ENCODE measurements at places on chromosomes 1 and 21.

DNA sequence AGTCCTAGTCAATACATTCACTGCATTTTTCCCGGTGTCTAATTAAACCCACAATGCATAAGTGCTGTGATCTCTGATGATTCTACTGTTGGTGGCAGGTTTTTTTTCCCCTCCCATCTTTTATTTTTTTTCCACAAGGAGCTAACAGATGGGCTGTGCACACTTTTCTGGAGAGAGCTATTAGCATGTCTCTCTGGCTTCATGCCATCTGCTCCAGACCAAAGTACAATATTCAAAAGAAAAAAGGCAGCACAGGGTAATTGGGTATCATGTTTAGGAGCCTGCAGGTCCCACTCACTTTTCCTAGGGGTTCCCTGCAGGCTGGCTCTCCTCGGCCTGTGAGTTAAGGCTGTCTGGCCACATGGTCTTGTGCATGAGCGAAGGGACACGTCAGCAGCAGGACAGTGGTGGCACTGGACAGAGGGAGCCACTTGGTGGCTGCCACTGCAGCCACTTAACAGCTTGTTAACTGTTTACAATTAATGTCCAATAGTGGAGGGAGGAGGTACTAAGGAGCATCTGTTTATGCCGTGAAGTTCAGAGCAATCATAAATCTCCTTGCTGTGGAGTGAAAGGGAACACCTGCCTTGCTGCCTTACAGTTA, 53.5 kb upstream of the C8B start:
- DNase-seq = no peak

DNA sequence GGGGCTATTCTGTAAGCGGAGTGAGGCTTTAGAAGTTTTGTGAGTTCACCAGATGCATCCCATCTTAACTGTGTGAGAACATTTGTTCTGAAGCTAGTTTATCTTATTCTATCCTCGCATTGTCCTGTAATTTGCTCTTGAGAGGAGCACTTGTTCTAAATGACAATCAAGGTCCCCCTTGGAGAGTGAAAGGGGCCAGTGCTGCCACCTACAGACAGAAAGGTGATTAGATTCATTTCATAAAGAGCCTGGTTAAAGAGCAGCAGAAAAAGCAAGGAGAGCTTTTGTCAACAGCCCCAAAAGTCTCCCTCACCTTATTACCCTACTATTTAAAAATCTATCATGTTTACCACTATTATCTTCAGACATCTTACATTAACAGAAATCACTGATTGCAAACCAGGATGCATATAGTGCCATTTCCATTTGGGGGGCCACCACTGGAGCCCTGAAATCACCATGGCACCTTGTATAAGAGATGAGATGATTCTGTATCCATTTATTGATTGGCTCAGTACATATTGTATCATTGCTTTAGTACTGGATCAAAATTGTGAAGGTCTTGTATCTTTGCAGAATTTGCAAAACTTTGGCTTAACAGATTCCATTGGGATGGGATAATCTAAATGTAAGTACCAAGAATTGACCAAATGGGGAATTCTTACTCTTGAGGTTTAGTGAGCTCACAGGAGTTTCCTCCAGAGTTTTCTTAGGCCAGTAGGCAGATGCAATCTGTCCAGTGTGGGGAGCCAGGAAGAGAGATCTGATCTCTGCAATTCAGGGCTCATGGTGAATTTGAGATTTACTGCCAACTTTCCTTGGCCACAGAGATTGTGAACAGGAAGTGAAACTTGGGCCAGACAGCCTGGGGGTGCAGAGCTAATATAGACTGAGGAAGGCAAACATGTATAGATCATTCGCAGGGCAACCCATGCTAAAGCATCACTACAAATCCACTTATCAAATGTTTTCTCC, 64.3 kb upstream of the TRABD2B start:
- peak; percentile 47 for DNase-seq

DNA sequence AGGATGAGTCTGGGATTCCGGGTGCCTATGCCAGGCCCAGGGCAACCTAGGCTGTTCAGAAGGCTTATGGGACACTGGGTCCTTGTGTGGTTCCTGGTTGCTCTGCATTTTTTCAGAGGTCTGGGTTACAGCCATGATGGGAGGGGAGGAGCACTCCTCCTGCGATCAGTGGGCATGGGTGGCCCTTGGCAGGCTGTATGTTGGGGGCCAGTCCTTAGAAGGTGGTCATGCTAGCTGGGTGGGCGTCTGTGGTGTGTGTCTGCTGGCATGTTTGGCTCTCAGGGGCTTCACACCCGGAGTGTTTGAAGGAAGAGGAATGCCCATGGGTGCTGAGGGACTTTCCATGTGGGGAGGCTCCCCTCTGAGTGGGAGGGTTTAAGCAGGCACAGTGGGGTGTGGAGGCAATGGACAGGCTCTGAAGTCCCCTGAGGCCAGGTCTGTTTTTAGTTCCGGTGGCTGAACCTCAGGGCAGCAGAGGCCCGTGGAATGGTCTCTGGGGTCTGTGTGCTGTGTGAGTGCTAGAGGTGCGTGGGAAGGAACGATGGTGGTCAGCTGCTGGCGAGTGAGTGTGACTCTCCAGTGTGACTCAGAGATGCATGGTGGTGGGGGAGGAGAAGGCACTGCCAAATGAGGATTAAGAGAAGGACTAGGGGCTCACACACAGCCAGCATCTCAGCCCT, 25.3 kb downstream of the CACNA1E start:
- peak; percentile 42 for DNase-seq

GRCh38 chr1:121517586-121518230, 332.9 kb downstream of the SRGAP2C start:
- no peak for DNase-seq

All from GM13976 (cell line).